ENCODE measurements at places on chromosomes 3 and 15.

GRCh38 chr3:45545476-45545875 is 49.1 kb upstream of the LIMD1 start:
- no peak for DNase-seq

- DNase-seq: peak; percentile 53
Measured at GRCh38 chr15:79863886-79864285, 32.9 kb downstream of the MTHFS start.

GRCh38 chr15:61070111-61070901 is 158.8 kb downstream of the RORA start:
- no peak for DNase-seq

- DNase-seq: peak; percentile 5
Measured at GRCh38 chr3:130354430-130354829, 9.0 kb downstream of the COL6A5 start.

GRCh38 chr3:61908382-61908781 is 347.0 kb downstream of the PTPRG start:
- DNase-seq: peak; percentile 44

DNA sequence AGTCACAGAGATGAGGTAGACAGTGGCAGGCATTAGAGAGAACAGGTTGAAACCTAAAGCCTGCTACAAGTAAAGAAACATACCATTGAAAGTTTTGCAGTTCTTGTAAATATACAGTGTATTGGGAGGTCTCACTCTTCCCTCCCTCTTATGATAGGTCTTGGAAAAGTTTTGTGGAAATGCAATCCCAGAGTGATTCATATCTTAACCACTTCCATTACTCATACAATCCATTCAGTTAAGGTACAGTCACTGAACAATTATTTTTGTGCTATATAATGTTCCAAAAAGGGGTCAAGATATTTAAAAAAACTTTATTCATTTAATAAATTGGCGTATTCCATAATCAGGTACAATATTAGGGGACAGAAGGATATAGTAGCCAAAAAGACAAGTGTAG is 737.7 kb upstream of the ALCAM start:
- DNase-seq: peak; percentile 86

DNA sequence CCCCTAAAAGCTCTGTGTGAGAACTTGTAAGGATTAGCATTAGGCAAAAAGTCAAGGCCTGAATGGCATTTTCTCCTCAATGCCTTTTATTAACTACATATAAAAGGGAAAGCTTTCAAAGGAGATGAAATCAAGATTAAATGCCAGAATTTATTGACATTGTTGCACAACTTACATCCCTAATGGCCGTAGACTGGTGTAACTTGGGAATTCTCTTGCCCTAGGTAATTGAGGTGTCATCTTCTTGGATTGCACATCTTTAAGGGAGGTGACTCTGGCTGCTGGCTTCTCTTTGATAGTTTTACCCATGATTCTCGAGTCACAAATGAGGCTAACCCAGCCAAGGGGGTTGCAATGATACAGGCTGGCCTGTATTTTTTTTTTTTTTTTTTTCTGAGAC is 249.1 kb downstream of the TBL1XR1 start:
- no peak for DNase-seq

DNA sequence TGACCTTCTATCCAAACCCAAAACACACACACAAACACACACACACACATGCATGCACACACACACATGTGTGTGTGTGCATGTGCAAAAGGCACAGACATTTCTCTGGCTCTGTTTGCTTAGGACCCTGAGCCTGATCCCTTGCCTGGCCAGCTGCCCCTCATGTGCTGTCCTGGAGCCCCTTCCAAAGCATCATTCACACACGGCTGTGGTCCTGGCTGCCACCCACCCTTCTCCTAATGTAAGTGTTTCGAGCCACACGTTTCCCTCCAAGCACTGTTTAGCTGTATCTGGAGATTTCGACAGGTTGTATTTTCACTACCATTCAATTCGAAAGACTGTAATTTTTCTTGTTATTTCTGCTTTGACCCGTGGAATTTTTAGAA is 45.8 kb upstream of the KLF13 start:
- DNase-seq: no peak

GRCh38 chr3:23659840-23660430 is 145.8 kb upstream of the UBE2E1 start:
- no peak for DNase-seq

GRCh38 chr15:68984586-68984985 is 29.9 kb upstream of the NOX5 start:
- no peak for DNase-seq

- DNase-seq: peak; percentile 66
Measured at GRCh38 chr15:57861815-57862586, 155.5 kb downstream of the POLR2M start.

DNA sequence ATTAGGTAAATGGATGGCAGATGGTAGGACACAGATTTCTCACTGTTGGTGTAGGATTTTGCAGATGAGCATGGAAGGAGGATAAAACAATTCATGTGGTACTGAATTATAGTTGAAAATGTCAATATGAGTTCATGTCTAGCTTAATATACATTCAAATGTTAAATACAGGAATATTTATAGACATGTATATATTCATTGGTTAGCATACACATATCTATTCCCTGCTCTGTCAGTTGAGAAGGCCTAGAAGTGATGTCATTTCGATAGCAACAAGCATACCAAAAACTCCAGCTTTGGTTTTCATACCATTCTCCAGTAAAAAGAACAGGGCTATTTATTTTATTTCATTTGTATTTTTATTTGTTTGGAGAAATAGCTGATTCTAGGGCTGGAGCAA is 497.1 kb downstream of the EPHB1 start:
- DNase-seq: no peak

DNA sequence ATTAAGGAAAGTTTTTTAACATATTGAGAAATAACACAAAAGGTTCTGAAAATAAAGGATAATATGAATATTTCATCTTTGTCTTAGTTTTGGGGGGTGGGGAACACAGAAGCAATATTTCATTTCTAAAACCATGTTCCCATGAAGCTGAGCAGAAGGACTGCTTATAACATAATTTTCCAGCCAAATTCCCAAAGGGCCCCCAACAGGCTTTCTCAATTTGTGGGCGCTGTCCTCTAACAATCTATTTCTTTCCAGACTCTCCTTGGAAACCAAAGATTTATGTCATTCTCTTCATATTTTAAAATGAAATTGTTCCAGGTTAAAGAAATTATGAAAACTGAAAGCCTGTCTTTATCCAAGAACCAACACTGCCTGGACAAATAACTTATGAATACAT is 273.5 kb downstream of the ZBTB20 start:
- no peak for DNase-seq

GRCh38 chr15:75397494-75397893 is 29.1 kb upstream of the MAN2C1 start:
- DNase-seq: peak; percentile 11

GRCh38 chr3:114551770-114552526 is 258.1 kb downstream of the TIGIT start:
- DNase-seq: peak; percentile 88

GRCh38 chr3:15032650-15033049 is 32.5 kb downstream of the MRPS25 start:
- DNase-seq: no peak

DNA sequence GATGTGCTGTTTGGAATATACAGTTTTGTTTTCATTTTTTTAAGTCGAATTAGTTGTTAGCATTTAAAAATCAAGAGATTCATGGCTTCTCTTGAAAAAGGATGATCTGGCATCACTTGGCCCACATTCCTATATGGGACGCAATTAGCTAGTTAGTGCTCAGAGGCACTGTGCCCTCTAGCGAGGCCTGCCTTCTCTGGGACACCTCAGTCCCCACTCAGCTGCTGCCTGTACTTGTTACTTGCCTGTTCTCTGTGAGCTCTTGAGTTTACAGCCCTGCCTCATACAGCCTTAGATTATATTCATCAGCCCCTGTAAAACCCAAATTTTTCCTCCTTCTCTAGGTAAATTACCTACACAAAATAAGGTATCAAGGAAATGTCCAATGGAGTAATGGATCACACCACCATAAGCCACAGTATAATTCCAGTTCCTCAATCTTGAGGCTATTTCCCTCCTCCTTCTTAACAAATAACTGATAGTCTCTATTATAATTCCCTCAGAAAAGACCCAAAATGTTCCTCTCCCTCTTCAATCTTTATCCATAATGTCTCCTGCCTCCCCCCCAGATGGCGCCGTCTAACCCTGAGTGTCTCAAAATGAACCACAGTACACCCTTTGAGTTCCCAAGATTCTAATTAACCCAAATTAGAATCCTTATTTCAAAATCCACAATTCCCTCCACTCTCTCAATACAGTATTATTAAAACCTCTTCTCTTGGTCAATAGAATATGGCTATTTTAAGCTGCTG is 2.7 kb downstream of the ZMAT3 start:
- DNase-seq: peak; percentile 56

DNA sequence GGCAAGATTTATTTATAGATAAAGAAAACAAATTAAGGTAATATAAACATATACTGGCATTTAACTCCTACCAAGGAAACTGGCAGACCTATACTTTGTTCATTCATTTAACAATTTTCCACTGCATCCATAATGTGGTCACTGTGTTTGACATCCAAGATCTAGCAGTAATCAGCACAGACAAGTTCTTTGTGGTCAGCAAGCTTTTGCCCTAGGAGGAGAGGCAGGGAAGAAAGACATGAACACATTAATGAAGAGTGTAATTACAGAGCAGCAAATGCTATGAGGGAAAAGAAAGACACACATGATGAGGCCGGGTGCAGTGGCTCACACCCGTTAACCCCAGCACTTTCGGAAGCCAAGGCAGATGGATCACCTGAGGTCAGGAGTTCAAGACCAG is 34.4 kb downstream of the SUCLG2 start:
- no peak for DNase-seq

DNA sequence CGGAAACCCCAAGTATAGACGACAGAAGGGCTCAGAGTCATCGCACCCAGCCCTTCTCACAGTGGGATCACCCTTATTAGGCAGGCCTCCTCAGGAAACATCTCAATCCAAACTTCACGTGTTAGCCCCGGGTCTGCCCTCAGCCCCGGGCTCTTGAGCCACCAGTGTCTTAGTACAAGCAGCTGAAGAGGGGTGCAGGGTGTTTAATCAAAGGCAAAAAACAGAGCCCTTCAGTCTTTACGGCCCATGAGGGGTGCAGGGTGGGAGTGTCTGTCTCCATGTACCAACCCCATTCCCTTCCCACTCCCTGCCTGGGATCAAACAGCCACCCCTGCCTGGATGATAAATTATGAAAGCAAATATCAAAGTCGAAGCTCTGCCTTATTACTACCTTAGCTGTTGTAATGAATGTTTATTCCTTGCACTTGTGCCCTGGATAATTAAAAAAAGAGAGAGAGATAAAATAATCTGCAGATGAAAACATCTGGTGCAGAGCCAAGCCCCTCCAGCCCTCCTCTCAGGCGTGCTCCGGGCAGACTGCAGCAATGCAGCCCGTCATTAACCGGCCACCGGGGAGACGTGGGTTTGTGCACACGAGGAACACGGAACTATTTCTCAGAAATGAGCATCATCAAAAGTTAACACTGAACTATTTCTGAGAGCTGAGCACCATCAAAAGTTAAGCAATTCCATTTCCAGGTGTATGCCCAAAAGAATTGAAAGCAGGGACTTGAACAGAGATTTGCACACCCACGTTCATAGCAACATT is 64.5 kb downstream of the ADAMTS17 start:
- no peak for DNase-seq

GRCh38 chr3:123116116-123116515 is 49.3 kb downstream of the PDIA5 start:
- no peak for DNase-seq

DNA sequence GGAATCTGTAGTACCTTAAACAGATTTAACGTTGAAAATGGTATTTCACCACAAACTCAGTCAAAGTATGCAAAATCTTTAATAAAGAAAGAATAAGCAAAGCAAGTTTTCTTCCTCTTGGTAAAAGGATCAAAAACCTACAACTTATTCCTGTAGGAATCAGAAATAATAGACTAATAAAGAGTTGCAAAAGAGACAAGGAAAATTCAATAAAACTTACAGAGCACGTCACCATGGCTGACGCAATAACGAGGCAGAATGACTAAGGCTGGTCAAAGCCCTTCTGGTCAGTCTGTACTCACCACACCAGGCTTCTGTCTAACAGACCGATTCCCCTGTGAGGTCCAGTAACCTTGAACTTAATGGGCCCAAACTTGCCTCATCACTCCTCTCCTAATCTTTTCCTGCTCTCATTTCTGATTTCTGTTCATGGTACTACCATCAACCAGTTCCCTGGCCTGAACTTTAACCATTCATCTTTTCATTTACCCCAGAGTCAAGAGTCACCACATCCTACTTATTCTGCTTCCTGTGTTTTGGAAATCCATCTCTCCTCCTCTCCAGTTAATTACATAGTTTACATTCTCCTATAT is 5.0 kb downstream of the MASP1 start:
- DNase-seq: peak; percentile 92

DNA sequence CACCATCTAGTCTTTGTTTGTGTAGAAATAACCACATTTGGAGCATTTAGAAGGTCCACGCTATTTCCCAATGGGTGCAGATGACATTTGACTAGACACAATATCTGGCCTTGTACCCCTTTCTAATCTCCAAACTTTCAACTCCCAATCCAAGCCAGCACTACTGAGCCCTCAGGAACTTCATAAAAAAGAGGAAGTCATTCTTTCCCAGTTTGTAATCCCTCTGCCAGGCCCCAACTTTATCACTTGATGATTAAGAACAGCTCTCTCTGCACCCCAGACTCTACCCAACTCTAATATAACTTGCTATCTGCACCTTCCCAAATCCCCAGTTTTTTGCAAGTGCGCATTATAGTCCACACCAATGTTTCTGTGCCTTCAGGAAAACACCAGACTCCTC is 170.2 kb downstream of the KCNMB2 start:
- no peak for DNase-seq
